Umbilical cord (tissue), 2 donors: ENCODE measurements at places on chromosomes 12 and 14.
A peak's percentile ranks its signal among the peaks of the same experiment; 100 is the strongest.

- no peak for DNase-seq
These were observed 61.8 kb downstream of the FBXO33 start for GRCh38 chr14:39370415-39370814.

DNA sequence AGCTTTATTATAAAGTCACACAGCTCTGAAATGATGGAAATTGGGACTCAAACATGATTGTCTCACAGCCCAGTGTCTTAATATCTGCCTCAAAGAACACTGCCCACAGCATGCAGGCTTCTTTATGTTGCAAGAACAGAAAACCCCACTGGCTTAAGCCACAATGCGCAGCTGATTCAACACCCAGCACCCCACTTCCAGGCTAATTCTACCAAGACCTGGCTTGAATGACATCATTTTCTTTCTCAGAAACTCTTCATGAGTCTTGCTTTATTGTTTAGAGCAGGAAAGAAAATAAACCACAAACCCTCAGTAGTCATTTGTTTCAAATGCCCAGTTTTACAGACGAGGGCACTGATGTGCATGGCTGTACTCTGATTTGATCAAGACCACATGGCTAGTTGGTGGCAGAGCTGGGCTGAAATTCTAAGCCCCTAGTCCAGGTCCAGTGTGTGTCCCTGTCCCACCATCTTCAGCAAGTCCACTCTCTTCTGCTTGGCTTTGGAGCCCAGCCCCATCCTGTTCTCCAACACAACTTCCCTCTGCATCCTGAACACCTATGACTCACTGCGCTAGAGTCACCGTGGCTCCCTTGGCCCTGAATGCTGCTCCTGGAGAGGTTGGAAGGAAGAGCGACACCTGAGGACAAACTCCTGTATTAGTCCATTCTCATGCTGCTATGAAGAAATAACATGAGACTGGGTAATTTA, 50.3 kb upstream of the SRSF5 start:
- peak; percentile 82 for DNase-seq

DNA sequence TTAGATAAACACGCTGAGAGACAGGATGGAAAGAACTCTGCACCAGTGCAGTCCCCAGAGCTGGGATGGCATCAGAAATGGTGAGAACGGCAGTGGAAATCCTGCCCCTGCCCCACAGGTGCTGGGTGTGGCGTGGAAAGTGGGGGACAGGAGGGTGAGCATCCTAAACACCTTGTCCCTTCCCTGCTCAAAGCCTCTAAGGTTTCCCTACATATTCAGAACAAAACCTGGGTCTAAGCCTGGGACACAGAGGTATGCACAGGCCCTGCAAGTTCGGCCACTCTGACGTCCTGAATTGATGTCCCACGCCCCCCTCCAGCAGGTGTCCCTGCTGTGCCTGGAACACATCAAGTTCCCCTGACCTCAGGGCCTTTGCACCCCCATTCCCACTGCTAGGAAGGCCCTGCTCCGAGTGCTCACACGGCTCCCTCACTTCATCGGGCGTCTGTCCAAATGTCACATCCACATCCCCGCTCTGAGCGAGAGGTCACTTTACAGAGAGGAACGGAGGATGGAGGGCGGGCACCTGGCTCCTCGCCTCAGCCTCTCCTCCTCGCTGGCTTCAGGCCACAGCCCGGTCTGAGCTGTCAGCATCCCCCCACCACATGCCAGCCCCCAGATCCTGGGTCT, 38.5 kb upstream of the SFSWAP start:
- no peak for DNase-seq

DNA sequence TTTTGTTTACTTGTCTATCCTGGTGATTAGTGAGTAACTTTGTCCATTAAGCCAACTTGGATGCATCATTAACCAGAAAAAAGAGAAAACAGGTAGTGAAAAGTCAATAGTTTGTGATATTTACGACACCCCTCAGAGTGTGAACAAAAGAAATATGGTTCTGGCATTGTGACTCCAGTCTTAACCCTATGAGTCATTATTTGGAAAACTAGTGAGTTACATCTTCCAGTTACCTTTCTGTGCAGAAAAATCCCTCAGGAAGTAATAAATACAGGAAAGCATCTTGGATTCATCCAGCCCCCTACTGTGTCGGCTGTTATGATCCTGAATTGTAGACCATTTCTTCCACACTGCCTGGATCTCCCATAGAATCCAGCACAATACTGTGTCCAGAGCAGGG, 379.1 kb downstream of the GALC start:
- DNase-seq: no peak

- peak; percentile 40 for DNase-seq
These were observed 38.3 kb downstream of the LRCOL1 start for GRCh38 chr12:132572106-132572505.

GRCh38 chr12:75913502-75914351, 117.8 kb downstream of the PHLDA1 start:
- DNase-seq: no peak

DNA sequence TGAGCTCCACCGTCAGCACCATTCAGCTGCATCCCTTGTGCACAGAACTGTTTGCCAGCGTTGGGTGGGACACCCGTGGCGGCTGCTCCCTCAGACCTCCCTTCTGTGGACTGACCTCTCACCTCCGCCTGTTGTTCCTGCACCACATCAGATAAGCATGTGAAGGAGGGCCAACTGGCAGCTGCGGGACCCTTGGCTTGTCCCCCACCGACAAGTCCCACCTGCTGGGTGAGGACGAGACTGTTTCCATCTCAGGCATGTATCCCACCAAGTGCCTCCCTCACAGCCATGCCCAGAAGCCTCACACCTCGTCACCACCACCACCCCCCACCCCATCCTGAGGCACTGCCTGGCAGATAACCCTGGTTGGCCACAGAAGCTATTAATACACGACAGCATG, 18.6 kb upstream of the TEAD4 start:
- no peak for DNase-seq

GRCh38 chr12:101920906-101921305, 43.5 kb downstream of the DRAM1 start:
- no peak for DNase-seq

DNA sequence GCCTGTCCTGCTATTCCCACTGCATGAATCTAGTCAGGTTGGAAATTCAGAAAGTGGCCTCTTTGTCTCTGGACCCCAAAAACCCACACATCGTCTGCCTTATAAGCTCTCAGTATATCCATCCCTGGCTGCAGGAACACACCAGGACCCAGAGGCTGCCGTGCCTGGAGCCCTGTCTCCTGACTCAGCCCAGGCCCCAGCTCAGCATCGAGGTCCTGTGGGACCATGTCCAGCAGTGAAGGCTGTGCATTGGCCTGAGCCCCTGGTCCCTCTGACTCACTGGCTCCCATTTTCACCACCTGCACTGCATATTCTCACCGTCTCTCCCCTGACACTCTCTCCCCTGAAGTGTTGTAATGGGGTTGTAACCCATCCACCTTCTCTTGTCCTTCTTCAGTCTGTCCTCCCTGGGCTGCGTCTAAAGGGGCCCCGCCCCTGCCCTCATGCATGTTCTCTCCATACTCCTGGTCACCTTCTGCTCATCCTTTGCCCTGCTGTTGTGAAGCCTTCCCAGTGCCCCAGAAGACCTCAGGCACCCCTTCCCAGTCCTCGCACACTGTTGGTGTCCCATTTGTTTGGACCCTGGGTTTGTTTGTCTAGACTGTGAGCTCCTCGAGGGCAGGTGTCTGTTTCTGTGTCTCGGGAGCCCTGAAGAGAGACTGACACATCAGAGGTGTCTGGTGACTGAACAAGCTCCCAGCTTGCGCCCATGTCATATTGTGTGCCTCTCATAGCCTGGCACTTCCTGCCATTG, 43.8 kb downstream of the EVL start:
- DNase-seq: no peak

DNA sequence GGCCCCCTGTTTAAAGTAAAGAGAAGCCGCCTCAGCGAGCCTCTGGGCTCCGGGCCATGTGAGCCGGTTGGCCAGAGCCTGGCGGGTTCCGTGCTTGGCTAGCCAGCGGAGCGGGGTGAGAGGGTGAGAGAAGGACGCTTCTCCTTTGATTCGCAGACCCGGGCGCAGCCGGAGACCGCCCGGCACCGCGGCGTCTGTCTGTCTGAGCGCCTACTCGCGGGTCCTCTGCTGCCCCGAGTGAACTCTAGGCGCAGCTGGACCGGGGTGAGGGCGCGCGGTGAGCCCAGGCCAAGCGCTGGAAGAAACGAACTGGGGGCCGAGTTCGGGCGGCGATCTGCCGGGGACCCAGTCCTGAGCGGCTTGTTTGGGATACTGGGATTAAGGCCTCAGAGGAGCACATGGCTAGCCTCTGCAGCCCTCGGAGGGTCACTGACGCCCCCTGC, 41.4 kb upstream of the TBX5 start:
- DNase-seq: no peak

DNA sequence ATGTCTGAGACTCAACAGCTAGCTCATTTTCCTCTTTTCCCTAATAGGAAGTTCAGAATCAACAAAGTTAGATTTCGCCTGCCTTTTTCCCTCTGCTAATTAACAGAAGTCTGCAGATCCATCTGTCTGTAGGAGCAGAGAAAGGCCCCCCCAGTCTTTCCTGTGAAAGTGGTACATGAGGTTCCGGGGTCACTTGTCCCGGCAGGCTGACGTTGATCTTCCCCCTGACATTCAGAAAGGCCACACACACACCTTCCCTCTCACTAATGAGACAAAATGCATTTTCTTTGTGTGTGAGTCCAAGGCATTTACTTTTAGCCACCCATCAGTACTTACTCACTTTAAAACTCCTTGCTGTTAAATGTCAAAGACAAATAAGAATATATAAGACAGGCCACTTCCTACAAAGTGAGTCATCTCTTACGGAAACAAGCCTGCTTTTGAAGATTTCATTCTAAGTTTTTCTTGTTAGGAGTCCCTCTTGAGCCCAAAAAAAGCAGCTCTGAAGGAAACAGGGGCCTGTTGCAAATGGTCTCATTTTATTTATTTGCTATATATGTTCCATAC, 138.7 kb downstream of the TTC7B start:
- DNase-seq: peak; percentile 92

DNA sequence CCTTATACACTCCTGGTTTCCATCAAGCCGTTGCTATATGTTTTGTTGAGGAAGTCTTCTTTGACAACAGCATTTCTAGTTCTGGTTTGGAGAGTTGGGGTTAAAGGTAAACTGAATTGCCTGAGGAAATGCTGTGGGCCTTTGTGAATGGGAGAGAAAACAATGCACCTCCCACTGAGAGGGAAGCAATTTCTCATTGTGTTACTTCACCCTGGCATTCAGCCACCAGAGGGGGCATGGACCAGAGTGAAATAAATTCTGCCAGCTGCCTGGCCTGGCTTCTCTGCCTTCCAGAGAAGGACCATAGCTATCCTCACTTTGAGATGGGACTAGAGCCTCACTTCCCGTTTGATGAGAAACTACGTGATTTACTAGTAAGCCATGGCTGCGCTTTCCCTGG, 475.3 kb downstream of the EGLN3 start:
- peak; percentile 36 for DNase-seq

- DNase-seq: peak; percentile 39
These were observed 427.2 kb downstream of the TMTC2 start for GRCh38 chr12:83113945-83114344.

DNA sequence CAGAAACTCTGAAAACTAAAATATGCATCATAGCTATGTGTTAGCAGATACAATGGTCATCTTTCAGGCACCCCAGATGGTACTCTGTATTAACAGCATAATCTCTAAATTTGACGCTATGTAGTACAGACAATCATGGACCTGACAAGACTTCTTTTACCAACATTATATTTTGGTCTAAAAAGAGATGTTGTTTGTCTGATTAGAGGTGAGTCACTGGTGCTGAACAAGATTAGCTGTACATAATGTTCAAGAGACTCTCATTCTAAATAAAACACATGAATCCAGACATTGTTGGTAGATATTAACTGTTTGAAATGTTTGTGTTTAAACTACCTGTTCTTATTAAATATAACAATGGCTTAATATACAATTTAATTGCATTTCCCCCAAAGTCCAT, 146.4 kb upstream of the LMNTD1 start:
- DNase-seq: no peak

DNA sequence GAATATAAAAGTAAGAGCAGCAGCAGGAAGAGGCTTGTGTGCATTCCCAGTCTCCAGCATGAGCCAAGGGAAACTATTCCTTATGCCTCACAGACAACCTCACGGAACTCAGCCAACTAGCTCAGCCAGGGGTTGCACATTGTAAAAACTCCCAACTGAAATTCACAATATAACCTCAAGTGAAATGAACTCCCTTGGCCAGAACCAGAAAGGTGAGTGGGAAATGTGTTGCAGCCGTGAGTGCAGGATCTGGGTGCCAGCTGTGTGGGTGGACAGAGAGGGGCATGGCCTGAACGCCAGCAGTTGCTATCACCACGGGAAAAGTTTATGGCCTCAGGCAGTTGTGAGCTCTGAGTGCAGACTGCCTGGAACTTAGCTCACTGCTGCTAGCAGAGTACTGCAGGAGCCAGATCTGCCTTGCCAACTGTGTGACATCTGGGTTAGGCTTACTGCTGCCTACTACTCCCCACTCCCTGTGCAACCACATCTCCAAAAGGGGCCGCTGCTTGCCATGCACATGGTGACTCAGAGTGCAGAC, 2.3 kb upstream of the CLEC1A start:
- peak; percentile 73 for DNase-seq

DNA sequence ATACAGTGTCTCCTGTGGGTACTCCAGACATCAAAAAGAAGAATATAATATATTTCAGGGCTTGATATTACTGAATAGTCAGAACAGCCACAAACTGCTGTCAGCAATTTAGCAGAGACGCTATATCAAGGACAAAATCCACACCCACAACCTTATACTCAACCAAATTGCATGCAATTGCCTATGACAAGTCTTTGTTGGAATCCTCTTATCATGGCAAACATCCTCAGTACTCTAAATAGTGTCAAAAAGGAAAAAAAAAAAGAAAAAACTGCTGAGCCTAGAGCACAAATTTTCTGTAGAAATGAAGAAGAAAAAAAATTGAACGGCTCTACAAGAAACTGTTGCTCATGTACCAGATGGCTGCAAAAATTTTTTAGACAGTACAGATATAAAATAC, 485.7 kb downstream of the TMTC2 start:
- no peak for DNase-seq

- DNase-seq: peak; percentile 72
These were observed 379.3 kb downstream of the RAD51B start for GRCh38 chr14:68198713-68199495.

DNA sequence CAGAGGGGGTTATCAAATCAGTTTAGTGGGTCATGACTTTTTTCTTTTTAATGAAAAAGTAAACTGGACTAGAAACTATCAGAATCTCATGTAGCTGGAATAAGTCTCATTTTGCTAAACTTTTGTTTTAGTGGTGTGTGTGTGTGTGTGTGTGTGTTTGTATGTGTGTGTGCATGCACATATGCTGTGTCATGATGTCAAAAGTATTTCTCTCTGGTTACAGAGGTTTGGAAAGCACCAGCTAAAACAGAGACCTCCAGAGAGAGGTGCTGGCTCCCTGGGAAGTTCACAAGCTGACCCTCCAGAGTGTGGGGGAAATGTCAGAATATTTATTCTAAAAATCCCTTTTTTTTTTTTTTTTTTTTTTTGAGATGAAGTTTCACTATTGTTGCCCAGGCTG, 114.7 kb downstream of the LGMN start:
- DNase-seq: no peak

- DNase-seq: peak; percentile 11
These were observed 60.9 kb upstream of the RFLNA start for GRCh38 chr12:124233846-124234640.
